NCI-H446 (cell line): ENCODE measurements at places on chromosomes 4 and X.

GRCh38 chr4:123628288-123628687, 231.7 kb downstream of the SPRY1 start:
- DNase-seq = no peak

DNA sequence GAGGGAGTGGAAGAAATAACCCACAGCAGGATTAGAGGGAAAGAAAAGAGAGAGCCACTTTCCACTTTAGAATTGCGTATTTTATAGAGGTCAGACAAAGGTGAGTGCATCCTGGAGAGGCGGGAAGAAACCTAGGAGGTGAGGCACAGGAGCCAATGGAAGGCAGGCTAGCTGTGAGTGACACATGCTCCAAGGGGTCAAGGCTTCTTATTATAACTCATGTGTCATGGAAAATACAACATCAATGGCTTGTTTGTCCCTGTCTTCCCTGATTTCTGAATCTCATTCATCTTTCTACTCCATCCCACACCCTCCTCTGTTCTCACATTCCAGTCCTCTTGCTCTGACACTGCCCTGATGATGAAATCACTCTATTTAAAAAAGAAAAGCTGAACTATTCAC, 14.4 kb downstream of the ANXA3 start:
- DNase-seq = no peak

DNA sequence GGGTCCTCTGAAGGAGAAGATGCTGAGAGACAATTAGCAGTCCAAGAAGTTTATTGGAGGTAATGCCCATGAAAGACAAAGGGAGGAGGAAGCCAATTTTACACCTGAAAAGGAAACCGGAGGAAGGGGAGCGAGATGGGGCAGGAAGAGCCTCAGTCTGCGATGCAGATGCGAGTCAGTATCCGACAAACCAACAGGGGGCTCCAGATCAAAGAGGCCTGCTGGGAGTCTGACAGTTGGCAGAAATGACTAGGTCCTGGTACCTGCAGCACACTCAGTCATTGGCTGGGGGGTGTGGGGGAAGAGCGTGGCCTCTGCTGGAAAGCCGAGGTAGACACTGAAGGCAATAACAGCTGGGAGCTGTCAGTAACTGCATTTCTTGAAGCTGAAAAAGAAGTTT, 231.1 kb upstream of the CENPE start:
- DNase-seq = no peak

DNA sequence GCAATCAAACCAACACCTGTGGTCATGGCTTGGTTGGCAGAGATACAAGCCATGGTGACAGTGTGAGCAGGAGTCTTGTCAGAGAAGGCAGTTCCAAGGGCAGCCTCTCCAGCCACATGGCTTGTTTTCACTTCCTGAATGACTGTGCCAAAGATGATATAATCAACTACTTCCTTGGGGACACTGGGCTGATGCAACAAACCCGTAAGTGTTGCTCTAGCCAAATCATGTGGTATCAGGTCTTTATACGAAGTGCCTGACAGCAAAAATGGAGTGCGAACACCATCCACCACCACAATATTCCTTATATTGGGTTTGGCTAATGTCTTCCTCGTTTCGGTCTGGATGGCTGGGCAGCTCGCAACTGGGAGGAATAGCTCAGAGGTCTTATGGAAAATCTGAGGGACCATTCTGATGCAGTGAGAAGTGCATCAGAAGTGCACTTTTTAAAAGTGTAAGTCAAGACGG, 922.0 kb downstream of the NLGN4X start:
- no peak for DNase-seq

- DNase-seq = no peak
Measured at GRCh38 chr4:20926529-20926928, 226.3 kb downstream of the PACRGL start.

DNA sequence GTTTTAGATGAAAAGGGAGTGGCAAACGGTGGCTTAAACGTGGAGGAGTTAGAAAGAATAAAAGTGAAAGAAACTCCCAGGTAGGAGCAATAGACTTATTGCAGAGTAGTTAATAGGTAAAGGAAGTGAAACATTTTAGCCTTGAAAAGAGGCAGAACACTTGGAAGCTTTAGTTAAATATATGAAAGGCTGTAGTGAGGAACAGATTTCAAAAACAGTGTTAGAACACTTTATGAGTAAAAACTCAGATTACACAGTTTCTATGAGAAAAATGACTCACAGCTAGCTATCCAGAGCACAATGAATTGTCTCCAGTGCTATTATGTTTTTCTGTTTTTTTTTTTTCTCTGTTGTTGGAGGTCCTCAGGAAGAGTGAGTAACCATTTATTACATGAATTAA, 45.8 kb downstream of the TACR3 start:
- no peak for DNase-seq

- no peak for DNase-seq
Measured at GRCh38 chr4:123806056-123806455, 409.5 kb downstream of the SPRY1 start.

GRCh38 chr4:23942471-23942870, 52.6 kb upstream of the PPARGC1A start:
- DNase-seq = no peak

DNA sequence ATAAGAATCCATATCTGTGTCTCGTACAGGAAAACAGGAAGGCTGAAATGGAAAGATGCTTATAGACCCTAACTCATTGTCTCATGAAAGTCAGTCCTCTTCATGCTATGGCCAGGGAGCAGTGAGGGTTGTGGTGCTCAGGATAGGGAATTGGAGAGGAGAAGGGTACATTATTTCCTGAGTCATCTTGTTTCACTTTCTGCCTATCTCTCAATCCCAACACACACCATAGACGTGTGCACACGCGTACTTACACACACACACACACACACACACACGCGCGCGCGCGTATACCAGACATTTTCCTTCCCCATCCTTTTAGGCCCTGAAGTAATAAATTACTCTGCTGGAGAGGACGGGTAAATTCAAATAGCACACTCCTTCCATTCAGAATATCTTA, 53.7 kb upstream of the PRRG3 start:
- no peak for DNase-seq

GRCh38 chr4:175542786-175543185, 269.3 kb downstream of the GPM6A start:
- DNase-seq = peak; percentile 76

- no peak for DNase-seq
Measured at GRCh38 chrX:9659571-9660195, 106.0 kb downstream of the GPR143 start.

- peak; percentile 69 for DNase-seq
Measured at GRCh38 chr4:120071192-120071795, 4.6 kb upstream of the MAD2L1 start.

DNA sequence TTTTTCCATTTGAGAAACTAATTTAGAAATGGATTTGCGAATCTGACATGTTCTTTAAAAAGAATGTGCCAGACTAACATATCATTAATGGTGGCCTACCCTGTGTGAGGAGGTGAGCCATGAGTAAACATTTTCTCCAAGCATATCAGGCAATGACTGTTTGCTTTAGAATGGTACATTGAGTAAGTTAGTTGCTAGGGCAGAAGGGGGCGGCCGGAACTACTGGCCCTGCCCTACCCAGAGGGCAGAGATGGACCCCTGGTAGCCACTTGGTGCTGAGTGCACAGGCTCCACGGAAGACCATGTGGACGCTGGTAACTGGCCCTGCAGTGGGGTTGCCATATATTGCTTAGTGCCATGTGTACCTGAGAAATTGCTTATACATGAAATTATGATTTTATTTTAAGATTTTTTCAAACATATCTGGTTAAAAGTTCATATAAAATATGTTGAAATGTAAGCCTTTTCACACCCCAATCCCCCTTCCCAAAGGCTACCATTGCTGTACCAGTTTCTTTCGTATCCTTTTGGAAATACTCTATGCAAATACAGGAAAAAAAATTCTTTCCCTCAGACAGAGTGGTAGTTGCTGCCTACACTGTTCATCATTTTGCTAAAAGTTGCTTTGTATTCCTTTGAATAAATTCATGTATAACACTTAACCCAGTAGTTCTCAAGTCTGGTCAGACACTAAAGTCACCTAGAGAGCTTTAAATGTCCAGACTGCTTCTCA, 8.8 kb downstream of the FNIP2 start:
- no peak for DNase-seq

- DNase-seq = no peak
Measured at GRCh38 chr4:145818011-145818410, 120.6 kb downstream of the ZNF827 start.

DNA sequence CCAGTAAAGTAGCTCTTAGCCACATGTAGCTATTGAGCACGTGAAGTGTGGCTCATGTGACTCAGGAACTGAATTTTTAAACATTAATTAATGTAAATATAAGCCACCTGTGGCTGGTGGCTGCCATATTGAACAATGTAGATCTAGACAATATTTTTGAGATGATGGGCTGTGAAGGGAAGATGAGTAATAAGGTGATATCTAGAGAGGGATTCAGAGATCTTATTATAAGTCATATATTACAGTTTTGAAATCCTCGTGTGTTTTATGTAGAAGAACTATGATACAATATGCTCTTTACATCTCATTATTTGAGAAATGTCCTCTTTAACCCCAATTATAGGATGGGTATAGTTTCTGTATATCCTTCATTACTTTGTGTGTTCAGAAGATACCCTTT, 5.6 kb downstream of the GAR1 start:
- DNase-seq = no peak

GRCh38 chr4:6986072-6986780, 56.9 kb upstream of the TADA2B start:
- DNase-seq = no peak

GRCh38 chr4:138217567-138217966, 24.6 kb downstream of the SLC7A11 start:
- DNase-seq = no peak

DNA sequence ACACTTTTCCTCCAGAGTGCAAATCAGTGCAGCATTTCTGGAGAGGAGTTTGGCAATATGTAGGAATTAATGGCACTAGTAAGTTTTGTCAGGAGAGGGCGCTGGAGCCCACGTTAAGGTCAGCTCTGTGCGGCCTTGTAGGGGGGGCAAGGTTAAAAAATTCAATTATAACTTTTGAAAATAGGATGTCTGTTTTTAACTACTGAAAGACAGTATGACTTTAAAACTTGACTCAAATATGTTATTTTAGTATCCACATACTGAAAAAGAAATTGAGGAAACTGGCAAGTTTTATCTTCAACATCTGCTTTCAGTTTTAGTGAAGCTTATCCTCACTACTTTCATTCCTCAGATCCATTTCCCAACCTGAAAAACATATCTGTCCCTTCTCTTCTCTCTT, 30.9 kb upstream of the HSD17B13 start:
- no peak for DNase-seq

DNA sequence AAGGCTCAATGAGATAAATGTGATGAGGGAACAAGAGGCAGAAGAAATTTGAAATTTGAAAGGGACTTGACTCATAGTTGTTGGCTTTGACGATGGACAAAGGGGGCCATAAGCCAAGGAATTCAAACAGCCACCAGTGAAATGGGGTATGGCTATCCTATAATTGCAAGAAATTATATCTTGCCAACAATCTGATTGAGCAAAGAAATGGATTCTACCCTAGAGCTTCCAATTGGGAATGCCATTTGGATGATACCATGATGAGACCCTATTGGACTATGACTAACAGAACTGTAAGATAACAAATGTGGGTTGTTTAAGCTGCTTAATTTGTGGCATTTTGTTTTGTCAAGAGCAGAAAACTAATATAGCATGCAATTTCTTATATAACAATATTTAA, 270.1 kb upstream of the ARSJ start:
- no peak for DNase-seq

DNA sequence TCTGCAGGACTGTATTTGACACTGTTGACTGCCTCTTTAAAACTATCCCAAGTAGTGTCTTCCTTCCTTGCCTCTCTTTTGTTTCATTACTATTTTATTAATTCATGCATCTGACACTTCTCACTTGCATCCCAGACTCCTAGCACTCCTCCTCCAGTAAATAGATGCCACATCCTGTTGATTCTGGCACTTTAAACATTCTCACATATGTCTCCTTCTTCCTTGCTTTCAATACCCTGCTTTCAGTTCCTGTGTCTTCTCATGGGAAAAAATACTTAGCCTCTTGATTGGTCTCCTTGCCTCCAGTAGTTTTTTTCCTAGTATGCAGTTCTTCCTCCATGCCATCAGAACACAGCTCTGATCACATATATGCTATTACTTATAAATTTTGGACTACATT, 5.1 kb downstream of the RNF128 start:
- no peak for DNase-seq

DNA sequence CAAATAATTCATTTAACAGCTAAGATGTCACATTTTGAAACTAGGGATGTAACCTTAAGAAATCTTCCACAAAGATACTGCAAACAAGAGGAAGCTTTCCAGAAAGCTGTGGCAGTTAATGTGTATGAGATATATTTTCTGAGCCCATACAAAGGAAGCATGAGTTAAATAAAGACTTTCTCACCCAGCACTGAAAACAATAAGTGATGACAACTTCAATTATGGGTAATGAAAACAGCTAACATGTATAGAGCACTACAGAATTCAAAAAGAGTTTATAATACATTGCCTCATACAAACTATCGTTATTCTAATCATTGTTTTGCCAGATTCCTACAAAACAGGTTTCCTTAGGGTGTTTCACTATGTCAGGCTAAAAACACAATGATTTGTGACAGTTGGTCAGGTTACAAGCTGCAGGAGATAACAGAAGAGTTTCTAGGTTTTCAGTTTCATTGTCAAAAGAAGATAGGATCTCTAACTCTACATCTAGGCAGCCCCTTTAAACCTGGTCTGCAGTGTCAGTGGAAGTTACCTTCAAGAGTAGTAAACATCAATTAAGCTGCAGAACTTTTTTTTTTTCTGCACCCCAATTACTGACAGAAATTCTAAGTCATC, 618.1 kb upstream of the ADGRL3 start:
- DNase-seq = no peak

DNA sequence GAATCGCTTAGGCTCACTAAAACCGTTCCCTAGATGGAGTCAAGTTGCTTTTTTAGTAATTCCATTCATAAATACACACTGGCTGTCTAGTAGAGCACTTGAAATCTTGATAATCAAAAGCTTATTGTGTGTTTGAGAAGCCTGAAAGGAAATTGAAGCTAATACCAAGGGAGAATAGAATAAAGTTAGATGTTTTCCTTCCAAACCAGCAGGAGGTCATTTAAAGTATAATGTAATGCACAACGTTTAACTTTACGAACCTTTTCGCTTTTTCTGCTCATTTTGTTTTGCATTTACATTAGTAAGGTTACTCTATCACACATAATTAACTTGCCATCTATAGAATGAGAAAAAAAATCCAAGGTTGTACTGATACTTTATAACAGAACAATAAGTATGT, 440.9 kb downstream of the NKX6-1 start:
- DNase-seq = no peak

DNA sequence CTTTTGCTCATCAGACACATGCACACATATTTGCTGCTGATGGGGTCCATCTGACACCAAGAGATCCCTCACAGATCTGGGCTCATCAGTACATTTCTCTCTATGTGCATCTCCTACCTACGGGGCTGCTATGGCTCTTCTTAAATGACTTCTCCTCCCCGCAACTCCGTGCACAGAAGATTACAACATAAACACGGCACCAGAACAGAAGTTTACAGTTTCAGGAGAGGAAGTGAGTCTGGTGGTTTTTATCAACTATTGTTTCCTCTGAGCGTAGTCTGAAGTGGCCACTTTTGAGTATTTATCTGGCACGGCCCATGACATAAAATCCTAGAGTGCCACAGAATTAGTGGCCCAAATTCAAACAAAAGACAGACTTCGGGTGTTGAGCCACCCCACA, 263.8 kb downstream of the PRDM5 start:
- DNase-seq = no peak

- no peak for DNase-seq
Measured at GRCh38 chr4:6891436-6892170, 18.0 kb upstream of the TBC1D14 start.
